ENCODE measurements at places on chromosomes 3 and 15.

GRCh38 chr3:35658686-35659085 is 19.4 kb downstream of the ARPP21 start:
- DNase-seq = no peak

GRCh38 chr3:125024817-125025216 is 31.0 kb downstream of the HEG1 start:
- DNase-seq = no peak

DNA sequence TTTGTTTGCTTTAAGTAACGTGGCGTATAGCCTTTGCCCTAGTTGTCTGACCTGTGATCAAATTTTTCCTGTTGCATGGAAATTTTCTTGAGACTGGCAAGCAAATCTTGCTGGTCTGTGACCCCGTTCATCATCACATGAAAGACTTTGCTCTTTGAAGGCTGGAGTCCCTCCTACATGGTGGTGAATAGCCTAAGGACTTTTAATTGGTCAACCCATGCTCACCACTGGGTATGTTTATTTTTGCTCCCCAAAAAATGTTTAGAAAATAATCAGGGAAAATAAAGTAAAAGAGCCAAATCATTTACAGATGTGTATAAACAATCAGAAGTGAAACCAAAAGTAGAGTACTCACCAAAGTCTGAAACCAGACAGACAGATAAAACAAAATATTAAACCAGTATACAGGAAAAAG is 1075.3 kb upstream of the ALCAM start:
- no peak for DNase-seq

DNA sequence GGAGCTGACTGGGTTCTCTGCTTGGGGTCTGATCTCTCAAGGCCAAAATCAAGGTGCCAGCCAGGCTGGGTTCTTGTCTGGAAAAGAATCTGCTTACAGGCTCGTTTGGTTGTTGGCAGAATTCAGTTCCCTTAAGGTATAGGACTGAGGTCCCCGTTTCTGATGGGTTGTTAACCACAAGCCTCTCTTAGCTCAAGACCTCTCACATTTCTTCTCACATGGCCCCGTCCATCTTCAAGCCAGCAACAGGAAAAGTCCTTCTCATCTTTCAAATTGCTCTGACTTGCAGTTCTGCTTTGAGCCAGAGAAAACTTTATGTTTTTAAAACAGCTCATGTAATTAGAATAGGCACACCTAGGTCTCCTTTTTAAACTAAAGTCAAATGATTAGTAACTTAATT is 20.4 kb downstream of the UACA start:
- no peak for DNase-seq

GRCh38 chr3:36867810-36868209 is 77.0 kb downstream of the TRANK1 start:
- no peak for DNase-seq

DNA sequence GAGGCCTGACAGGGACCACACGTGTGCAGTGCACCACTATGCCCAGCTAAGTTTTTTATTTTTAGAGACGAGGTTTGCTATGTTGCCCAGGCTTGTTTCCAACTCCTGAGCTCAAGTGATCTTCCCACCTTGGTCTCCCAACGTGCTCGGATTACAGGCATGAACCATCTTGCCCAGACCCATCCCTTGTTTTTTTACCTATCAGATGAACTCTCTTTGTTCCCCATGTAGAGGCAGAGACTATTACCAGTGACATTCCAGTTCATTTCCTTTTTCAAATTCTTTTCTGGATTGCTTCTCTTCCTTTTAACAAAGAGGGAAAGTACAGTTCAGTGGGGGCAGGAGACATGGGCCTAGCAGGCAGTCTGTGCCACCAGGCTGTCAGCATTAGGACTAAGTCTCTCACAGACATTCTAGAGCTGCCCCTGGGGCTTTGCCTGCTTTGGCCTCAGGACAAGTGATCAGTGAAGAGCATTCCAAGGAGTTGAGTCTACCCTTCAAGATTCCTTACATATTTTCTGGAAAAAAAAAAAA is 103.5 kb upstream of the SLC7A14 start:
- no peak for DNase-seq

- DNase-seq = no peak
Measured at GRCh38 chr3:158974904-158975303, 173.1 kb downstream of the MFSD1 start.

DNA sequence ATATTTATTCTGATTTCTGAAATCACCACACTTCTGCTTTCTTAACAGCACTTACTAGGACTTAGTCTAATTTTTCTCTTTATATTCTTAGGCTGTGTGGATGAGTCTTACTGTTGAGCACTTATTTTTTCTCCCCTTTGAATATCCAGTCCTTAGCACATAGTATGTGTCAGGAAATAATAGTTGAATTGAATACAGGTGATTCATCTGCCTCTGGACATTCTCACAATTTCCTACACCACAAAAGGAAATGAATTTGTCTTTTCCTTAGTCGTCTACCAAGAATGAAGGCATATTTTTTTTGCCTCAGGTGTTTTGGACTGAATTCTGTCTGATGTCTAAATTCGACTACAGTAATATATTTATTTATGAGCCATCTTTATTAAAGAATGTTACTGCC is 204.2 kb downstream of the GHSR start:
- no peak for DNase-seq

GRCh38 chr3:171876680-171877147 is 33.6 kb downstream of the TMEM212 start:
- no peak for DNase-seq

DNA sequence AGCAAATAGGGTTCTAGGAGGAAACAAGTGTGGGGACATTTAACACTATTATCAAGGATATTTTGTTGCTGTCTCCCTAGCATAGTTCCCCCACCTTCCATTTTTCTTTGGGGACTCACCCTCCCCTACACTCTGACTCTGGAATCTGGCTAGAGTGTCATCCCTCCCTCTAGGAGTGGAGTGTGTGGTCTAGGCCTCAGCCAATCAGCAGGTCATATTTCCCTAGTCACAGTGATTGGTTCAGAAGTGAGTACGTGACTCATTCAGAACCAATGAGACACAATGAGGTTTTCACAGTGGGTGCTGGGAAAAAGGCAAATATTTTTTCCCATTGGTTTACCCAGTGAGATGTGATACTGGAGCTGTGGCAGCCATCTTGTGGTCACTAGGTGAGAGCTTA is 234.4 kb downstream of the SHQ1 start:
- DNase-seq = no peak

GRCh38 chr3:129627350-129628168 is 21.1 kb upstream of the PLXND1 start:
- no peak for DNase-seq

DNA sequence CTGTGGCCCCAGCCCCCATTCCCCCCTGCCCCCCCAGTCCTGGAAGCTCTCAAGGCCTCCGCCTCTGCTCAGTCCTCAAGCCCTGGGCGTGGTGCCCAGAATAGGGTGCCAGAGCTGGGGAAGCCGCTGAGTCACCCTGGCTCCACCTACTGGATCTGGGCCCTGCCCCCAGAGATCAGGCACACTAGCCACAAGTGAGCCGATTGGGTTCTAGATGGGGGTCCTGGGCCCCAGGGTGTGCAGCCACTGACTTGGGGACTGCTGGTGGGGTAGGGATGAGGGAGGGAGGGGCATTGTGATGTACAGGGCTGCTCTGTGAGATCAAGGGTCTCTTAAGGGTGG is 5.7 kb downstream of the EIF4G1 start:
- peak; percentile 37 for DNase-seq

DNA sequence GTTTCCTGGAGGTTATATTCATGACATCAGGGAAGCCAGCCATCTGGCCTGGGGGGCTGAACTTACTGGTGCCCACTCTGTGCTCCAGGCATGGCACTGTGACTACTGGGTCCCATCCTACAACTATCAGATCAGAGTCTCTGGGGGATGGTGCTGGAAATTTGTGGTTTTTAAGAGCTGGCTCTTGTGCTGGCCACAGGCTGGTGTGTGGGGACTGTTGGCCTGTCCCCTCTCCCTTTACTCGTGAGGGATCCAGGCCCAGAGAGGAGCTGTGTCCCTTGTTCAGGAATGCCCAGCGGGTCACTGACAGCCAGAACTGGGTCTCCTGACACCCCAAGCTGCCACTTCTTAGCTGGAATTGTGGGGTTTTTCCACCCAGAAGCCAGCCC is 44.5 kb upstream of the SEC22A start:
- DNase-seq = no peak

GRCh38 chr3:128462931-128463330 is 3.8 kb downstream of the DNAJB8 start:
- DNase-seq = no peak

DNA sequence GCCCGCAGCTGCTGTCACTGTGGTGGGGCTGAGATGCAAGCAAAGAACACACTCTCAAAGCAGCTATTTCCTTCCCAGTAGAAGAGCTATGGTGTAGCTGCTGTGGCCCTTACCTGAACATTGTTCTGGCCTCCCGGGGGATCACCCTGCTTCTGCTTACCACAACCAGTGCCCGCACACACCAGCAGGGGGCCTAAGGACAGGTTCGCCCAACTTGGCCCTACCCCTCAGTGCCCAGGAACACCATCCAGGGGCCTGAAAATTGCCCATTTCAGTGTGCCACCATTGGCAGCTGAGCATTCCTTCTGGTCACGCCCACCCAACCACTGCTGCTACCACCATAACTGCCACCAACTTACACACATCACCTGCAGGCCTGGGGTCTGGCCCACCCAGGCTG is 113.0 kb downstream of the TP63 start:
- no peak for DNase-seq

GRCh38 chr3:160434071-160434470 is 15.5 kb downstream of the TRIM59 start:
- no peak for DNase-seq

DNA sequence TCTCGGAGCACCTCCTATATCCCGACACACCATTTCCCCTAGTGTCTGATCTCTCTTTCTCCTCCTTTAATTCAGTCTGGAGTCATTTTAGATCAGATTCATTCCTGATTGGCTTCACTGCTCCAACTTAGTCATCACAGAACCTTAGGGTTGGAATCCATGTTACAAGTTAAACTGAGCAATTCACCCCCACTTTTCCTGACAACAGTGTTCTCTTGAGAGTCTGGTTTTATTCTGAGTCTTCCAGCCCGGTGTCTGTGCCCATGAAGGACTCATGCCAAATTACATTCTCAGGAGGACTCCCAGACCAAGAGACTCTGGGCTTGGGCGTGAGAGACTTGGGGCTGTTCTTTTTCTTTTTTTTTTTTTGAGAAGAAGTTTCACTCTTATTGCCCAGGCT is 57.5 kb downstream of the LPP start:
- DNase-seq = no peak

- DNase-seq = no peak
Measured at GRCh38 chr3:63727233-63727632, 74.8 kb downstream of the SNTN start.

GRCh38 chr3:22315925-22316324 is 564.9 kb upstream of the ZNF385D start:
- no peak for DNase-seq

DNA sequence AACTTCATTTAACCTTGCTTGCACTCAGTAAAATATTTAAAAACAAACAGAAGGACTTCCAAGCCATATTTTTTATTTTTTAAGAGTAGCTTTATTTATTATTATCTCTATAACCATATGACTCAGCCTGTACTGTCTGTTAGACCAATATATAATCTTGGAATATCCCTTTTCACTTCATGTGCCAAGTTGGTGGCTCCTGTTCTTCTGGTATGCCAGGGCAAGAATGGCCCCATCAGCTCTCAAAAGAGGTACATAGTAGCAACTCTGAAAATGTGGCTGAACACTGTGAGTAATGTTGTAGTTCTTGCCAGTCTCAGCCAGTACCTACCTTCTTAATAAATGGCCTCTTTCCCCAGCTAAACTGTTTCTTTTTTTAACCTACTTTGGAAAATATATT is 257.0 kb upstream of the UBE2E1 start:
- DNase-seq = no peak

GRCh38 chr15:85831415-85832113 is 36.8 kb upstream of the KLHL25 start:
- peak; percentile 5 for DNase-seq

- no peak for DNase-seq
Measured at GRCh38 chr15:90400759-90401314, 12.8 kb downstream of the IQGAP1 start.

DNA sequence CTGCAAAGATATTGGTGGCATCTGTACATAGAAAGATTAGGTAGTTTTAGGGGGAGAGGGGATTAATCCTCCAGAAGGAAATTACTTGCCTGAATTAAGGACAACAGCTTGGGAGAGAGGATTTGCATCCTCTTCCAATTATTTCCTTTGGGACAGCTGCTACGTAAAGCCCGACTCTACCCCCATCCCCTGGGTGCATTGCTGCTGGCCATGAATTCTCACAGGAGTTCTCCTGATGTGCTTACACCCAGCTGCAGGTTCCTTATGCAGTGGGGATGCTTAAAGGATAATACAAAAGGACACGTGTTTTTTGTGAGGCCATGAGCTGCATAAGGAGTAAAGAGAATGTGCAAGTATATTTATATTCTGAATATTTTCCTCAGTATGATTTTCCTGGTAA is 132.3 kb downstream of the VPS8 start:
- no peak for DNase-seq

DNA sequence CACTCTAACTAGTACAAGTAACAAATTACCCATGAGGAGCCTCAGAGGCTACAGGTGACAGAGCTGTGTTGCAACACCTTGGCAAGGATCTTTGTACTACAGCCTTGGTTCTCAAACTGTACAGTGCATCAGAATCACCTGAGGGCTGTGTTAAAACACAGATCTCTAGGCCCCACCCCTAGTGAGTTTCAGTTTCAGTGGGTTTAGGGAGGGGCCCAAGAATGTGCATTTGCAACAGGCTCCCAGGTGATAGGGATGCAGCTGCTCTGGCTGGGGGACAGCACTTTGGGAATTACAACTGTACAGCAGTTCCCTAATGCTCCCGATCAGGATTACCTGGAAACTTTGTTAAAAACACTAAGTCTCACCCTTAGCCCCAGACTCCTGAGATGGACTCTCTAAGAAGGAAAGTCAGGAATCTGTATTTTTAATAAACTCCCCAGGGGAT is 66.1 kb upstream of the NR2F2 start:
- no peak for DNase-seq

GRCh38 chr15:82931221-82931620 is 21.3 kb downstream of the HOMER2 start:
- DNase-seq = no peak

DNA sequence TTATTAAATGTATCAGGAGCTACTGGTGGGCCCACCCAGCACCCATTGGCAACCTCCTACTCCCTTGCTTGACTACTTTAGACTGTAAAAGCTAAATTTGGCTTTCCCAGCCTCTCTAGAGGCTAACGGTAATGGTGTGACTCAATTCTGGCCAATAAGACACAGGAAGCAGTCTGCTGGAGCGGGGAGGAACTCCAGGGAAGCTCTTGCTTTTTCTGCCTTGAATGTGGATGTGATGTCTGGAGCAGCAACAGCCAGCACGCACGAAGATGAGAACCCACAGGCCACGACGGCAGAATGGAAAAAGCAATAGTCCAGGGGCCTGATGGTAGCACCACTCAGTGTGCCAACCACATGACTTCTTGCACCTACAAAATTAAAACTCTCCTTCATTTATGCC is 39.9 kb downstream of the RAB6B start:
- DNase-seq = no peak

- DNase-seq = no peak
Measured at GRCh38 chr3:170961616-170962400, 53.4 kb upstream of the EIF5A2 start.
